ENCODE measurements at places on chromosomes 16 and 17. TPM values are rescaled to one million over a fixed set of nuclear protein-coding genes. Genes with fewer than 3 reads are reported as not detected.

The PIRT gene
- not detected for polyA plus RNA-seq

The RAB37 gene
- 6.1 TPM for polyA plus RNA-seq

The CCR7 gene
- polyA plus RNA-seq: 0.12 TPM

The KRTAP4-3 gene
- not detected for polyA plus RNA-seq

The CMTM4 gene
- 46.7 TPM for polyA plus RNA-seq

The FBXW10 gene
- polyA plus RNA-seq: not detected

The USP10 gene
- polyA plus RNA-seq: 224 TPM

DNA sequence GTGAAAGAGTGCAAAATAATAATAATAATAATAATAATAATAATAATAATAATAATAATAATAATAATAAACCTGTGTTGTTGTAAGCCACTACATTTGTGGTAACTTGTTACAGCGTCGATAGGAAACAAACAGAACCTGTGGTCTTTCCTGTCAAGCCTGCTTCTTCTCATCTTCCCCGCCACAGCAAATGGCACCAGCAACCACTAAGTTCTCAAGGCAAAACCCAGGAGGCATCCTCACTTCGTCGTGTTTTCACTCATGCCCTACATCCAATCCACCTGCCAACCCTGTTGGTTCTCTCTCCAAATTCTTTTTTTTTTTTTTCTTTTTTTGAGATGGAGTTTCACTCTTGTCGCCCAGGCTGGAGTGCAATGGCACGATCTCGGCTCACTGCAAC is 34.2 kb downstream of the ITGAE start:
- no peak for DNase-seq

GRCh38 chr17:4560837-4561256 is 470 bp upstream of the GGT6 start:
- DNase-seq: no peak

DNA sequence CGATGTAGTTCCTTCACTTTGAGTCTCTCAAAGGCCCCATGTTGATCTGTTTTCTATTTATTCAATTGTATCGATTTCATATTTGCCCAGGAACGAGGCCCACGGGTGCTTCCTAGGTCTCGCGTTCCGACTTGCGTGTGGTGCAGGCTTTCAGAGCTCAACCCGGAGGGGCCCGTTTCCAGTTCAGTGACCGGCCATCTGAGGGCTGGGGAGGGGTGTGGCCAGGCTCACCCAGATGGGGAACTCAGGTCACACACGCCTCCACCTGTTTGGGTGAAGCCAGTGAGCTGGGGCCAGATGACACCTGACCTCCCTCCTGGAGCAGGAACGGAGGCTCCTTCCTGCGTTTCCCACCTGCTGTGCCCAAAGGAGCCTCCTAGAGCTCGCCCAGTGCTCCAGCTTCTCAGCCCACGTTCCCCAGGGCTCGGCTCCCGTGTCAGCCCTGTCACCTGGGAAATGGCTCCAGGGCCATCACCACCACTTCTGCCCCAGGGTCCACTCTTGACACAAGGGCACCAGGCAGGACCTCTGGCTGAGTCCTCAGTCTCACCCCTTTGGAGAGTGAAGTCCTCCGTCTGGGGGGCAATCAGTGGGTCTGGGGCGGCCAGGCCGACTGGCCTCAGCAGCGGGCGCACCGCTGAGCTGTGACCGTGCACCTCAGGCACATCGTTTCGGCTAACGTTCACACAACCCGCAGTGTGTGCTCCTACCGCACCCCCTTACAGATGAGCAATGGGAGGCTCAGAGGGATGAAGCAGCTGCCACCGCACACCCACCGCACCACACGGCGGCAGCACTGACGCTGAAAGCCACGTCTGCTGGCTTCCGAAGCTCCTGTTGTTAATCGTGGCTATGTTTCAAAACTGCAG is 18.0 kb downstream of the FOXF1 start:
- DNase-seq: no peak

GRCh38 chr17:57953705-57954396 is 1.4 kb downstream of the CUEDC1 start:
- DNase-seq: no peak

GRCh38 chr17:30997842-30998241 is 27.0 kb downstream of the RNF135 start:
- no peak for DNase-seq

DNA sequence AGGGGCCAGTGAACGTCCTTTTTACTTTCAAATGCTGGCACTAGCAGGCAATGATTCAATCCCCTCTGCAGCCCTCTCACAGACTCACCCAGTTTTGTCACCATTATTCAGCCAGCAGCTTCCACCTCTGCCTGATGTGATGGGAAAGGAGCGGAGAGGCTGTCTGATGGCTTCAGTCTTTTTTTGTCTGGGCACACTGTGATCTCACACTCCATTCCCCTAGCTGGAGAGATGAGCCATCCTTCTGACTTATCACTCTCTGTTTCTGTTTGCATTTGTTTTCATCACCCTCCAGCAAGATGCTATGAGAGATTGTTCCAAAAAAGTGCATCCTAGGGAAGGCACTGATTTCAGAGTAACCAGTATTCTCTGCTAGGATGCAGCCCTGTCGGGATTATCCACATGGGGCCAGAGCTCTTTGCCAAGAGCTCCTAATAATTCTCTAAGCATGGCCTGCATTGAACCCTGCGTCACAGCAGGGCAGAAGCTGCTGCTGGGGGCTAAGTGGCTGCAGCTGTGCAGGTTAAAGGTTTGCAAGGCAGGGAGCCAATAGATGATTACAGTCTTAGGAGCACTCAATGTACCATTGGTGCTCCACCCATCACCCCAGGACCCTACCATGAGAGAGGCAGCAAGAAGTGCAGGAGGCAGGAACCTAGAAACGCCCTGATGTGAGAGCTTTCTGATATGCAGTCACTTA is 236.1 kb upstream of the C16orf82 start:
- no peak for DNase-seq

DNA sequence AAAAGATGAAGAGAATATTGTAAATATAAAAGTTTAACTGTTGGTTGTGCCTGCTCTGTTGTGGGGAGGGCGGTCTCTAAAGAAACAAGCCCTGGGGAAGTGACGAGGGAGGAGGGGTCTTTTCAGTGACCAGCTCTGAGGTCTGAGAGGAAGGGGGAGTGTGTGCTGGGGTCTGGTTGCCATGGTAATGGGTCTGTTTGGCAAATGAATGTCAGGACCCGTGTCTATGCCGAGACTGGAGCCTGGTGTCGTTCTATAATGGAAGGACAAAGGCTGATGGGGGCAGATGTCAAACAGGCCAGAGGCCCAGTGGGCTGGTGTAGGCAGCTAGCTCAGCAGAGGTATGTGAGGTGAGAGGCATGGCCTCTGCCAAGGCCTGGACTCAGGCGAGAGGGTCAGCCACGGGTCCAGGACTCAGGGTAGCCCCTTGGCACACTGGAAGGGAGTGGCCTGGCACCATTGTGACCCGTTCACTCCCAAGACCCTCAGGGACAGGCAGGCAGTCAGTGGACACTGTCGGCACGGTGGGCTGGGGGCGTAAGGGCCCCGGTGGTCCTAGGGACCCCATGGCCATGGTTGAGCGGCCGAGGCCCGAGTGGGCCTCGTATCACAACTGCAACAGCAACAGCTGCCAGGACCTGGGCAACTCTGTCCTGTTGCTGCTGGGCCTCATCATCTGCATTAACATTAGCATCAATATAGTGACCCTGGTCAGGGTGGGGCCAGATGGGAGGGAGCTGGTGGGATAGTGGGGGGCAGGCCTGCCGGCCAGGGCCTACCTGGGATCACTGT is at the start of gene SPEM1:
Gene SPEM1 (plus strand): TSS at position 506 of the 792 bp plus-strand sequence. CDS start 61 bp downstream, at position 567.
- DNase-seq: no peak

GRCh38 chr16:2210386-2211365 is at the start of gene BRICD5:
TSS of gene BRICD5 (minus strand) at chr16:2210863. CDS start at chr16:2210833, 30 bp downstream.
- DNase-seq: no peak

DNA sequence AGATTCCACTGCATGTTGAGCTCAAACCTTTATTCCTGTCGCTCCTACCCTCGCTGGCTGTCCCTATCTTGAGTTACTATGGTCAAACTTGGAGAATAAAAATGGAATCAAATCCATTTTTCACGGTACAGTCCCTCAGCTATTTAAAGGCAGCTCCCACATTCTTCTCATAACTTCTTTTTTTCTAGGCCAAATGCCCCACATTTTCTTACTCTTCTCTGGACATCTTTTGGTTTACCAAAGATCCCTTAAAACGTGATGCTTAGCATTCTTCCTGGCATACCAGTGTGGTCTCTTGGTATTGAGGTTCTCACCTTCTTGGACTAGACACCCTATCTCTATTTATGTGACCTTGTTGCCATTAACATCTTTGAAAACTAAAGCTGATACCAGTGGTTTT is 48.3 kb upstream of the MAF start:
- DNase-seq: no peak

DNA sequence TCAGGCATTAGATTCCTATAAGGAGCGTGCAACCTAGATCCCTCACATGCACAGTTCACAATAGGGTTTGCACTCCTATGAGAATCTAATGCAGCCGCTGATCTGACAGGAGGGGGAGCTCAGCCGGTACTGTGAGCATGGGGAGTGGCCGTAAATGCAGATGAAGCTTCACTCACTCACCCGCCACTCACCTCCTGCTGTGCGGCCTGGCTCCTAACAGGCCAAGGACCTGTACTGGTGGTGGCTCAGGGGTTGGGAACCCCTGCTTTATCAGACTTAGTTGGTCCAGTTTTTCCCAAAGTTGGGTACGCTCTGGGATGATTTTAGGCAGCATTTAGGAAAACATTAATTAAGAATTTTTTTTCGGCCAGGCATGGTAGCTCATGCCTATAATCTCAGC is 103.8 kb downstream of the MARF1 start:
- no peak for DNase-seq

GRCh38 chr16:54936979-54937670 is 6.5 kb downstream of the IRX5 start:
- DNase-seq: no peak

DNA sequence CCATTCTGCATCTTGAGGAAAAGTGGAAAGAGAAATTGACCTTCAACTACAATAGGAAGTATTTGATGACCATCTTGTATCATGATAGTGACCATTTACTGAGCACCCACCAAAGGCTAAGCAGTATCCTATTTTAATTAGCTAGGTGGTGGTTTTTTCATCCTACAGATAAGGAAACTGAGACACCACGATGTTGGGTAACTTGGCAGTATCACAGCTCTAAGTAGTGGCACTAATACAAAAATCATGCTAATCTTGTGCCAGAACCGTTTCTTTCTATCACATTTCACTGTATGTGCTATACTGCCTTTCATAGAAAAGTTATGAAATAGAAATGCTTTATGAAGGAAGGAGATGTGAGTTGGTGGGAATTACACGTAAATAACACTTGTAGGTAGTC is 2.3 kb downstream of the EVI2B start:
- no peak for DNase-seq

DNA sequence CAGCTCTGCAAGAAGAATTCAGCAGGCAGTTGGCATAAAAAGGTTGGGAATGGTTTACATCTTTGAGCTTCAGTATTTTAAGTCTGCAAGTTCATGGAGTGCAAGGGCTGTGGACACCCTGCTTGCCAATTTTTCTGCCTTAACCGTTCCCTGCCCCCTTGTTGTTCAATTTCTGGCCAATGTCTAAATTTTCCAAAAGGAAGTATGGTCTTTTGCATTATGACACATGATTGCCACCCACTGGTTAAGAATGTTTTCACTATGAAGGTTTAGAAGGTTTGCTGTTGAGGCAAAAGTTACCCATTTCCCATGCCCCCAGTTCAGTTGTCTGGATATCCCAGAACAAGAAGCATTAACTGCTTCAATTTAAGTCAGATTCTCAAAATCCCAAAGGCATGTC is 441.9 kb downstream of the CDH13 start:
- no peak for DNase-seq

DNA sequence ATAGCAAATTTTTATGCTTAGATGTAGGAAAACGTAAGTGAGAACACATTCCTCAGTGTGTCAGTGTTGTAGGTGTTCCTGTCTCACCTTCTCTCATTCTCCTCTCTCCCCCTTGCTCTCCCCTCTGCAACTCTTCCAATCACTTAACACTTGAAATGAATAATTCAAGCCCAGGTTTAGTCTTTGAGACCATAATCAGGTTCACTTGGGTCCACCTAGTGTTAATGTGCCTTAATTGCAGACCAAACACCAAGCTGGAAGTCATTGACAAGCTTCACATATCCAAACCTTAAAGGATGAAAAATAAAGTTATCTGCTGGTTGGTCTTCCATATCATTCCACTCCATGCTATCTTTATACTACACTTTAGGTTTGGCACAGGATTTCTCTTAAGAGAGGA is 37.0 kb downstream of the STXBP4 start:
- no peak for DNase-seq

DNA sequence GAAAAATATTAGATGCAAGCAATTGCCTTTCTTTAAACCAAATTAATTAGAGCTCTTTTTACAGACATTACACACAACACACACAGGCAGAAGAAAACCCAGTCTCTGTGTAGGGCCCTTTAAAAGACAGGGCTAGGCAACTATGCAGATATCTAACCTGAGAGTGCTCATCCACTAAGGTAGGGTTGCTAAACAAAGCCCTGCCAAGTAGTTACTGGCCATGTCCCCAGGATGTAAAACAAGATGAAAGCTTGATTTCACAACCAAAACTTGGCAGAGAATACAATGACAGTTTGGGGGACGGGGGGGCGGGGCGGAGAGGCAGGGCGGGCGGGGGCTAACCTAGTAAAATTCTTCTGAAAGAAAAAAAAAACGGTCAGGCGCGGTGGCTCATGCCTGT is 669.0 kb upstream of the CA10 start:
- no peak for DNase-seq

DNA sequence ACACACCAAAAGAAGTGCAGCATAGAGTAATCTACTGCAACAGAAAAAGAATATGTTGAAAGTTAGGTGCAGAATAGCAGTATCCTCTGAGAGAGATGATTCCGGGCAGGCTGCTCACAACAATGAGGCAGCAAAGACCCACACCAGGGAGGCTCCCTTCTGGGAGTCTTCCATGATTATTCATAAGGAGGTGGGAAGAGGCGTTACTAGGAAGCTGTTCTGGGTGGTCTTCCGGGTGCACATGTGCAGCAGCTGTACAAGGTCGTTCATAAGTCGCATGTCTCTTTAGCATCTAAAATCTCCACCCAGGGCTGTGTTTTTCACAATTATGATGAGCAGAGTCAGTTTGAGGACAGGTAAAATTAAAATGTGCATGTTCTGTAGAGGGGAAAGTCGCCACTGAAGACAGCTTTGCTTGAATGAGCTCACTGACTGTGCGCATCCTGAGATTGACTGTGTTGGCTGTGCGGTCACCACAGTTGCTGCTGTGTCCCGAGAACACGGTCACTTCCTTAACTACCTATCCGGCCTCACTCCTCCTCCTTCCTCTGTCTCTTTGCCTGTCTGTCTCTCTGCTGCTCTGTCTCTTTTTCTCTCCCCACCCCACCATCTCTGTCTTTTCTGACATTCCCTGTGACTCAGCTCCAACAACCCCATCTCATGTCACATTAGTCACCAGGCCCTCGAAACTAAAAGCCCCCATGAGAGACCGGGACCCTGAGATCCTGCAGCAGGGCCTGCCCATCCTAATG is 125.5 kb upstream of the HSBP1 start:
- no peak for DNase-seq

DNA sequence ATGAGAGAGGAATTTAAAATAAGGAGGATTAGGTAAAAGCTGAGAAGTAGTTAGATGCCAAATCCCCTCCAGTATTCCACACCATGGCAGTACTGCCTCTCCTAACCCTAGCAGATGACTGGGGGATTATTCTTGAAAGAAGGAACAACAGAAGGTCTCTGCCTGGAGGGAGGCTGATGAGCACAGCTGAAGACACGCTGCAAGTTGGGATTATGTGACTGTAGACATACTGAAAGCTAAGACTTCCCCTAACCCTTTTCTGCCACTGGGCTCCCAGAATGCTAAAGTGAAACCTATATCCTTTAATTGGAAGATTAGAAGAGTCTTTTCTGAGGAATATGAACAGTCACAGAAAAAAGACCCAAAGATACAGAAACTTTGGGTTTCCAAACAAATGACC is 27.7 kb upstream of the SLC46A1 start:
- DNase-seq: no peak

GRCh38 chr16:12900156-12900555 is 1.2 kb upstream of the SHISA9 start:
- DNase-seq: no peak
